ENCODE measurements at places on chromosomes 12 and 14.
A peak's percentile ranks its signal among the peaks of the same experiment; 100 is the strongest.

GRCh38 chr12:117724543-117724942 is 244.2 kb downstream of the KSR2 start:
- H3K4me1 ChIP-seq: no peaks in the 10 kb centered on the region
- peaks cover 2% of the 10 kb centered on the region for H3K27me3 ChIP-seq
- DNase-seq: no peak
- no peaks in the 10 kb centered on the region for H3K36me3 ChIP-seq

DNA sequence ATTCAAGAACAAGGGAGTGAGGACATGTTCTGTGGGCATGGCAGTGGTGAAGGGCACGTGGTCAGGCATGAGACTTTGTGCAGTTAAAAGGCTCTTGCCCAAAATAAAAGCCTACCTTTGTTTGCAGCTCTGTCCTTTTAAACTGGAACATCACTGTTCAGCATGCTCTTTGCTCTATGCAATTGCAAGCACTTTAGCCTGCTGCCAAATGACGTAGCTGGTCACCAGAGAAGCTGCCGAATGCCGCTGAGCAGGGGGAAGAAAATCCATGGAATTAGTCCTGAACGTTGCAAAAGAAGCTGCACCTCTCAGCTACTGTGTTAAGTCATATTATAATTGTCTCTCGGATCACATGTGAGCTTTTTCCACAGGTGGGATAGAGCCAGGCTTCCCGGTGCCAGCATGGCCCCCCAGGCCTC is 176.3 kb upstream of the DIO2 start:
- no peak for DNase-seq
- H3K36me3 ChIP-seq: no peaks in the 10 kb centered on the region
- no peaks in the 10 kb centered on the region for H3K27me3 ChIP-seq
- H3K27ac ChIP-seq: no peak overlapping the region
- no peaks in the 10 kb centered on the region for H3K4me1 ChIP-seq

GRCh38 chr12:38392554-38393144 is 76.1 kb downstream of the ALG10B start:
- H3K36me3 ChIP-seq: no peaks in the 10 kb centered on the region
- no peak for DNase-seq
- H3K4me3 ChIP-seq: no peak overlapping the region
- no peaks in the 10 kb centered on the region for H3K4me1 ChIP-seq

- no peaks in the 10 kb centered on the region for H3K4me1 ChIP-seq
- no peaks in the 10 kb centered on the region for H3K27me3 ChIP-seq
- H3K4me3 ChIP-seq: no peak overlapping the region
- H3K36me3 ChIP-seq: peaks cover 36% of the 10 kb centered on the region
- no peak for DNase-seq
These were observed 21.8 kb downstream of the SENP1 start for GRCh38 chr12:48084066-48084465.

GRCh38 chr12:26991826-26992225 is 22.4 kb downstream of the TM7SF3 start:
- H3K27me3 ChIP-seq: no peaks in the 10 kb centered on the region
- no peak overlapping the region for H3K4me3 ChIP-seq
- peaks cover 28% of the 10 kb centered on the region for H3K36me3 ChIP-seq
- no peak for DNase-seq

DNA sequence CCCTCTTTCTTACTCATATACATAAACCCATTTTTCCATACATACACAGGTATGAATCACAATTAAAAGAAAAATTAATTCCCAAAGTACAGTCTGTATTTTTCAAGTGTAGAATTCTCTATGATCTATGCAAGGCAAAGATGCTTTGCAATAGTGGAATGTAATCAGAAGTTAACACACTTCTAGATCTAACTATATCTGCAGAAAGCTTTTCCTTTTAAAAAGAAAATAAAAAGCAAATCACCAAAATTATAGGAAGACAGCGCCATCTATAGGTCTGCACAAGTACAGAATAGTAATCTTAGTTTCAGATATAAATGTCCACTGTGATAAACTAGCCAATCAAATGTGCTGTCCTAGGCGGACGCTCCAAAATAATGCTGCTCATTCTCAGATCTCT is 22.0 kb downstream of the SLC25A21 start:
- no peaks in the 10 kb centered on the region for H3K27me3 ChIP-seq
- H3K36me3 ChIP-seq: no peaks in the 10 kb centered on the region
- no peak overlapping the region for H3K4me3 ChIP-seq

- no peaks in the 10 kb centered on the region for H3K4me1 ChIP-seq
- H3K4me3 ChIP-seq: no peak overlapping the region
- no peak overlapping the region for H3K27ac ChIP-seq
- H3K36me3 ChIP-seq: no peaks in the 10 kb centered on the region
- peak; percentile 30 for DNase-seq
These were observed 6.6 kb downstream of the CACNA2D4 start for GRCh38 chr12:1911598-1912575.

DNA sequence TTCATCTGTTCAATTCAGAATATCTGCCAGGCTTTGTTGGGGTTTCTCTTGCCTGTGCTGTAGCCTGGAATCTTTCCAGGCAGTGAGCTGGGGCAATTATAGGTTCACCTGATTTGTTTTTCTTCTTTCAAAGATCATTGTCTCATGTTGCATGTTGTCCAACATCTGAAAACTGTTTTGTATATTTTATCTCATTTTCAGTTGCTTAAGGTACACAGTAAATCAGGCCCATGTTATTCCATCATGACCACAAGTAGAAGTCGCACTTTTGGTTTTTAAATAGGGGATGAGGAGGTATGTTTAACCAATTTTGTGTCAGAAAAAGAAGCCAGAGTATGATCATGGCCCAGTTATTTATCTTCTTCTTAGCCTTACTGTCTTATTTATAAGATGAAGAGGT is 24.9 kb upstream of the FUT8 start:
- H3K27ac ChIP-seq: no peak overlapping the region
- DNase-seq: no peak
- H3K4me3 ChIP-seq: no peak overlapping the region
- H3K4me1 ChIP-seq: no peaks in the 10 kb centered on the region

- DNase-seq: no peak
- H3K4me1 ChIP-seq: no peaks in the 10 kb centered on the region
- no peak overlapping the region for H3K4me3 ChIP-seq
- H3K36me3 ChIP-seq: no peaks in the 10 kb centered on the region
- no peaks in the 10 kb centered on the region for H3K27me3 ChIP-seq
- H3K27ac ChIP-seq: no peak overlapping the region
These were observed 61.9 kb downstream of the CCDC92 start for GRCh38 chr12:123910761-123911193.

GRCh38 chr14:28412077-28412476 is 354.5 kb upstream of the FOXG1 start:
- H3K27me3 ChIP-seq: no peaks in the 10 kb centered on the region
- H3K4me3 ChIP-seq: no peak overlapping the region
- no peak for DNase-seq
- H3K4me1 ChIP-seq: no peaks in the 10 kb centered on the region

DNA sequence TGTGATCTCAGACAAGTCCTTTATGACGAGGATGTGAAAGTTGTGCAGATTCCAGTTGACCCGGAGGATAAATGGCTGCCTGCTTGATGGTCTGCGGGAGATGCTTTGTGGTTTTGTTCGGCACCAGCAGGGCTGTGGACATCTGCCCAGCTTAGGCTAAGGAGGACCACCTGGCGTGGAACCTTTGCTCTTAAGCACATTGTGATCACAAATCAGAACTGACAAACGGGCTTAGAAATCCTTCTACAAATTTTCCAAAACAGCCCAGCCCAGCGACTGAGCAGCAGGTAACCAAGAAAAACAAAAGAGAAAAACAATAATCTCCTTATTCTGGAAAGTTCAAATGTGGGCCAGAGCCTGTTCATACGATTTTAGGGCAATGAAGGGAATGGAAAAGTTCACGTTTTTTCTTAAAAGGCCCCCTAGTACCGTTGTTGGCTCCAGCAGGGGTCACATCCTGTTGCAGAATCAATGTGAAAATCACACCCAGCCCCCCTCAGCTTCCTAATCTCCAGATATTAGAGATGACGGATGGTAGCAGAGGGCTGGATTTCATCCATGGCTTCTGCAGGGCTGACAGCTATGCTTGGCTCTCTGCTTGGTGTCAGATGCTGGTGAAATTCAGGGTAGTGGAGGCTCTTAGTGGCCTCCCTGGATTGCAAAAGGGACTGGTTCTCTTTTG is 81.1 kb upstream of the RFLNA start:
- no peaks in the 10 kb centered on the region for H3K27me3 ChIP-seq
- no peak overlapping the region for H3K4me3 ChIP-seq
- H3K36me3 ChIP-seq: no peaks in the 10 kb centered on the region
- no peak for DNase-seq
- H3K4me1 ChIP-seq: no peaks in the 10 kb centered on the region

DNA sequence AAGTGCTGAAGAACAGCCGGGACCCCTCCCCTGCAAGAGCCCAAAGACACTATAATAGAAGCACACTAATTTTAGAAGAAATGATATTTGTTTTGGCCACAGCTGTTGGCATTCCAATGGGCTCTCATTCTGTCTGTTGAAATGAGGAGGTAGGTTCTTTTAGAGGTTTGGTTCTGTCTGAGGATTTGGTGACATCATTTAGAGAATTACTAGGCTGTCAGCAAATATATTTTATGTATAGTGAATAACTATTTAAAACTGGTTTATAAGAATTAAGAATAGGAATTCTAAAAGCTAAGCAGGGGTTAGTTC is 200.7 kb upstream of the SLC38A2 start:
- no peaks in the 10 kb centered on the region for H3K36me3 ChIP-seq
- H3K27ac ChIP-seq: no peak overlapping the region
- H3K4me3 ChIP-seq: no peak overlapping the region
- H3K27me3 ChIP-seq: no peaks in the 10 kb centered on the region
- no peak for DNase-seq
- peaks cover 6% of the 10 kb centered on the region for H3K4me1 ChIP-seq

DNA sequence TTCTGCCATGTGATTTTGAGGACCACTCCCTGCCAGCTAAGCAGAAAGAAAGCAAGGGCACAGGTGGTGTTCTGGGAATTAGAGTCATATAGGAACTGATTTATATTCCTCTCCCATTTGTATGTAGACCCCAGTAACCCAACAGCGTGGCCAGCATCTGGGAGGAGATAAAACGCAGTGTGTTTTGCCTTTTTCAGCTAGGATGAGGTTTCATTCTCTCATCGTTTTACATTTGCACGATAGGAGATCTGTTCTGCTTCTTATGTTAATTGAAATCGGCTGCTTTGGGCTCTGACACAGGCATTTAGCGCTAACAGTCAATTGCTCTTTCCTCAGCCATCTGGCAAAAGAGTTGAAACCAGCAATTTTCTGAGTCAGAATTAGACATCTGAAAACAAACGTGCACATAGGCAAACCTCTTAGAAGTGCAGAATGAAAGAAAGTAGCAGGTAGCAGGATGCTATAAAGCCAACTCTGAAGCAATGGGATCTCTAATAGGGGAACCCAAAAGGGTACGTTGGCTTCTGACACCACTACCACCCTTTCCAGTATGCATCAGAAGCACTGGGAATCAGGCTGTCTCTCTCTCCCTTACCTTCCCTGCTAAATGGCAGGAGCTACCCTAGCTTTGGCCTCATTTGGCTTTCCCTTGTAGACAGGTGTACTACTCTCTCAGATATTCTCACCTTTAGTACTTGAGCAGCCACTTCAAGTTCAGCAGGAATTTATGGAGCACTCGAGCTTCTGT is 219.1 kb downstream of the PHLDA1 start:
- H3K27ac ChIP-seq: no peak overlapping the region
- H3K4me3 ChIP-seq: no peak overlapping the region
- H3K4me1 ChIP-seq: no peaks in the 10 kb centered on the region
- DNase-seq: no peak

DNA sequence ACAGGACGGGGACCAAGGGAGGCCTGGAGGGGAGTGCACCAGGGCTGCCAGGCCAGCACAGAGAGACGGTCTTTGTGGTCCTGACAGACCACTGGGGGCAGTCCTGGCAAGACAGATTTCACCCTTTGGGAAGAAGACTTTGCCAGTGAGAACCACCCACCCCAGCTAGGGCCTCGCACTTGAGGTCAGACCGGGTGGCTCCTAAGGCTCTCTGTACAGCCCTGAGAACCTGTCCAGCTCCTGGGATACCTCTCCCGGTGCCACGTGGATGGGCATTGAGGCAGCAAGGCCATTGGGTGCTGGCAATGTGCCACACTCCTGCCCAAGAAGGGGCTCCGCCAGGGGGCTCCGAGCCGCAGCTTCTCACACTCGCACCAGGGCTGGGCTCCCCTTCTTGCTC is 42.4 kb downstream of the DEGS2 start:
- H3K27me3 ChIP-seq: no peaks in the 10 kb centered on the region
- H3K4me3 ChIP-seq: no peak overlapping the region
- H3K4me1 ChIP-seq: no peaks in the 10 kb centered on the region
- H3K36me3 ChIP-seq: no peaks in the 10 kb centered on the region

DNA sequence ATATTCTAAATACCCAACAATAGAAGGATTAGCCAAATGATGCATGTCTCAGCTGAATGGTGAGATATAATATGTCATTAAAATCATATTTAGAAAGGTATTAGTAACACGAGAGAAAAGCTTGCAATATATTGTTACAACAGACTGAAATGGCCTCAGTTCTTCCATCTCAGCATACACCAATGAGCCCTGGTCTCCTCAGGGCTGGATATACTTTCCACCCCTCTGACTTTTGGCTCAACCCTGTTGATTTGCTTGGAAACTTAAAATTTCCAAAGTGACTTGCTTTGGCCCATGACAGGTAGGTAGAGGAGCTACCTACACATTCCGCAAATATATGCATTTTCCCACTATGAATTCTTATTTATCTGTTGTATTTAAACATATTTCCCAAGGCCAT is 908.1 kb upstream of the TMEM132C start:
- no peaks in the 10 kb centered on the region for H3K36me3 ChIP-seq
- H3K27me3 ChIP-seq: peaks cover 7% of the 10 kb centered on the region
- no peak overlapping the region for H3K27ac ChIP-seq

DNA sequence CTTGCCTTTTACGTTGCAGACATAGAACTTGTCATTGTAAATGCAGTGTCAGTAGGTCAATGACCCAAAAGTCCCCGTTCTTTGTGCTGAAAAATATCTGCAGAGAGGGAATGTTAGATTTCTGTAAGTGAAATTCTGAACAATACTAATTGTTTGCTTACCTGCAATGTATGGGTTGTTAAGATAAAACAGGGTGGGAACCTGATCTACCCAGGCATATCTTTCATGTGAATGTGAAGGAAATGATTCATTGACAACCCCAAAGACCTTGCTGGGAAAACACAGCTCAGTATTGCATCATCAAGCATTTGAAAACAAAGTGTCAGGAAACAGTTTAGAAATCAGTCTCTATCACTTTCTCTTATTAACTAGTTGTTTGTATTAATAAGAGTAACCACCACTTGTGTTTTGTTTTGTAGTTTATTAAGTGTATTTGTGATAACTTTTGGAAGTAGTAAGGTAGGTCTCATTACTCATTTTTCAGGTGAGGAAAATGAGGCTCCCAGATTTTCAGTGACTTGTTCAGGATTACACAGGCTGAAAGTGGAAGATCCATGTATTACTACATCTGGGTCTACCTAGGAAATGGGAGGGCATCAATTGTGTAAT is 57.9 kb upstream of the SLC38A2 start:
- no peaks in the 10 kb centered on the region for H3K27me3 ChIP-seq
- peak overlapping the region; percentile 90 for H3K27ac ChIP-seq
- H3K36me3 ChIP-seq: no peaks in the 10 kb centered on the region
- no peak for DNase-seq

GRCh38 chr12:49937639-49938300 is 12.8 kb upstream of the AQP2 start:
- no peak overlapping the region for H3K27ac ChIP-seq
- no peak overlapping the region for H3K4me3 ChIP-seq

GRCh38 chr12:73181244-73181643 is 909.1 kb downstream of the TRHDE start:
- no peaks in the 10 kb centered on the region for H3K4me1 ChIP-seq
- DNase-seq: no peak
- H3K4me3 ChIP-seq: no peak overlapping the region
- H3K36me3 ChIP-seq: no peaks in the 10 kb centered on the region
- no peak overlapping the region for H3K27ac ChIP-seq
- no peaks in the 10 kb centered on the region for H3K27me3 ChIP-seq

GRCh38 chr12:40002178-40003169 is 103.4 kb downstream of the SLC2A13 start:
- no peaks in the 10 kb centered on the region for H3K27me3 ChIP-seq
- peaks cover 9% of the 10 kb centered on the region for H3K4me1 ChIP-seq
- H3K27ac ChIP-seq: no peak overlapping the region
- H3K36me3 ChIP-seq: no peaks in the 10 kb centered on the region
- DNase-seq: no peak

All from liver (tissue), 10 donors.